ENCODE measurements at places on chromosomes 6 and 20.
A peak's percentile ranks its signal among the peaks of the same experiment; 100 is the strongest.

- no peak for DNase-seq
Measured at GRCh38 chr6:3341467-3341866, 82.7 kb downstream of the PSMG4 start.

DNA sequence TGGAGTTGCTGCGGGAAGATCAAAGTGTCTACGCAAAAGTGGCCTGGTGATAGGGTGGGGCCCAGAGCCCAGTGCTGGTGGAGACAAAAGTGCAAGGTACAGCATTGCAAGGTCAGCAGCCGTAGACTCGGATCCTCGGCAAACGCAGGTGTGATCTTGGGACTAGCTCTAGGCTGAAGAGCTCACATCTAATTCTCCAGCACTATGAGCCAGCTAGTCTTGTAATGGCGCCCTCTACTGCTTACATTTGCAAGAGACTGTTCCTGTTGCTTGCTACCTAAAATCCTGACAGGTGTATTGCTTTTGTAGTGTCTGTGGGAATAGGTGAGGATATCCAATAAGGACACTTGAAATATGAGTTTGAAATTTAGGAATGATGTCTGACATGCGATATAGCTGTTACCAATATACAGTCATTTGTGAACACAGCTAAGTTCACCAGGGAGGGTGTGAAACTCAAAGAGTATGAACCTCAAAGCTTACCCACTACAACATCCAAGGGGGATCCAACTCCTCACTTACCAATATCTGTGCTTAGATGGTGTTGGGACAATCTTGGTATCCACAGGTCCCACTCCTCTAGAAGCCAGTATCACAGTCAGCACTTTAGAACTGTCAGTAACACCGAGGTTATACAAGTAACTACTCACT is 58.4 kb downstream of the PDE7B start:
- no peak for DNase-seq

DNA sequence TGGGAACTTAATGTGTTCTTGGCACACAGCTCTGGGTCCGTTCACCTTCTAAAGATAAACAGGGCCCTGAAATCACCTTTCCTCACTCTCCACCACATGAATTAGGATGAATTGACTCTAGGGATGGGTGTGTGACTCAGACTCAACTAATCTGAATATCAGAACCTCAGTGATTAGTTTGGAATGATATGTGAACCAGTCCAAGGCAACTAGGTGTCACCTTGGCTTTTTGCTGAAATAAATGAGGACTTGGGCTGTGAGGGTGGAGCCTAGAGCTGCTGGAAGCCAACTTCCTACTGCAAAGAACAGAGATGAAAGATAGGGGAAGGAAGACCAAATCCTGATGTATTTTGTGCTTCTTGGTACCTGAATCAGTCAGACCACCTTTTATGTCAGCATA is 132.0 kb upstream of the RNF24 start:
- no peak for DNase-seq

DNA sequence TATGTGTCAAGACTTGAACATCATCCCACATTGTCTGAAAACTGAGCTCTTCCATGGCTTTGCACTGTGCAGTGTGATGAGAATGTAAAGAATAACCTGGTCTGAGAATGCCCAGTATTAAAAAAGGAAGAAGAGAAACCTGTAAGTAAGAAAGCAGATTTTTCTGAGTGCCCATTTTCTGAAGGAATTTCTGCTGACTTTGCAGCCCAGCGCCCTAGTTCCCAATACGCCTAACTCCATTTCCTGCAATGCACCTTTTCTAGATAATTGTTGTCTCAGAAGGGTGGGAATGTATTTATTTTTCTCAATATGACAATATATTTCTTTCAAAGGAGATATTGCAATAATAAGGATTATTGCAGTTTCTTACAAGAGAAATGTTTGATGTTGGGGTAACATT is 231.5 kb downstream of the HAO1 start:
- DNase-seq = no peak

GRCh38 chr6:155396605-155397004 is 59.0 kb downstream of the NOX3 start:
- no peak for DNase-seq

DNA sequence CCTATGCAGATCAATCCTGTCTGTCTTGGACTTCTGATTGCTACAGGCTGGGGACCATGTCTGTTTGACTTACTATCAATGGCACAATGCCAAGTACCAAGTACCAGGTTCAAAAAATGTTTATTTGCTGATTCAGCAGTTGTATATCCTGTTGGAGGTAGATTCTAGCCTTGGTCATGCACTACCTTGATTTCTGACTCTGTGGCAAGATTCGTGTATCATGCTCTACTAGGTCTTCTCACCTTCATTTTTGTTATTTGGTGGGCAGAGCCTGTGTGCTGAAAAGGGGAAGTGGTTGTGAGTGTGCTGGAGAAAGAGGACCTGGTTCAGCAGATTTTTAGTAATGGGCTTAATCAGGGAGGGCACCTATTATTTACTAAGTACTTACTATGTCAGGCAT is 192.4 kb upstream of the MYLIP start:
- no peak for DNase-seq

DNA sequence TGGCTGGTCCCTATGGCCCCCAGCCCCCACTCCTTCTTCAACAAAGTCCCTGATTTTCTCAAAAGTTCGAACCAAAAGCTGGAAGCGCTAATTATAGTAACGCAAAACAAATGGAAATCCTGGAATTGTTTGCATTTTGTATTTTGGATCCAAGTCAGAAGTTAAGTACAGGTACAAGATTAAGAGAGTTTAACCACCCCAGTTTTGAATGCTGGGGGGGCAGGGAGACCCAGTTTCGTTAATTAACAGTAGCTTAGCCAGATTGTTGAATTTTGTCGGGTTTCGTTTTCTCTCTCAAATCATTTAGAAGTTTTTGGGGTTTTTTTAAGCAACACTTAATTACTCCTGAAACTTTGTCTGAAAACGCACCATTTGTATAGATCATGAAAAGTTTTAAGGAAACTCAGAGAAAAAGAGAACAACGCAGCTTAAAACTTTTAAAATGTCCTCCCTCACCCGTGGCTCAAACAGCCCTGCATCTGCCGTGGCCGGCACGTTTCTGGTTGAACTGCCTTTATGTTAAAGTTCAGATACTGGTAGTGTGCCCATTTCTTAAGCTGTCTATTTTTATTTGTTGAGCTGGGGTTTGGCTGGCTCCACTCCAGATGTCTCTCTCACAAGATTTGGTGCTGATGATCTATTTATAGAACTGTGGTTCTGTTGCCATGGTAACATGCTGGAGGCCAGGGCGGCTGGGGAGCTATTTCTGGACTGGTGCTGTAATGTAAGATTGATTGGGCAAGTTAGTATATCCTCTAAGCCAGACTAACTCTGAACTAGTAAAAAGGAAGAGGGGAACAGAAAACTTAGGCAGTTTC is 55.0 kb downstream of the GNAS start:
- DNase-seq = peak; percentile 51

DNA sequence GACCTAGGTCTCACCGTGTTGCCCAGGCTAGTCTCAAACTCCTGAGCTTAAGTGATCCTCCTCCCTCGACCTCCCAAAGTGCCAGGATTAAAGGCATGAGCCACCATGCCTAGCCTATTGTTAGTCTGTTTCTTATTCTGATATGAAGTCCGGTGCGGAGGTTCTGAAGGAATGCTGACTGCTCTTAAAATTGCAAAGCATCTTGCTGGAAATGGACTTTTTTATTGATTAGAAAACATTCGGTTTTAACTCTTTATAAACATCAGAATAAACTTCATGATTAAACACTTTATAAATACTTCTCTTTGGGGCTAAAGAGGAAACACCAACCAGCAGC is 3.2 kb downstream of the TNFAIP3 start:
- no peak for DNase-seq

DNA sequence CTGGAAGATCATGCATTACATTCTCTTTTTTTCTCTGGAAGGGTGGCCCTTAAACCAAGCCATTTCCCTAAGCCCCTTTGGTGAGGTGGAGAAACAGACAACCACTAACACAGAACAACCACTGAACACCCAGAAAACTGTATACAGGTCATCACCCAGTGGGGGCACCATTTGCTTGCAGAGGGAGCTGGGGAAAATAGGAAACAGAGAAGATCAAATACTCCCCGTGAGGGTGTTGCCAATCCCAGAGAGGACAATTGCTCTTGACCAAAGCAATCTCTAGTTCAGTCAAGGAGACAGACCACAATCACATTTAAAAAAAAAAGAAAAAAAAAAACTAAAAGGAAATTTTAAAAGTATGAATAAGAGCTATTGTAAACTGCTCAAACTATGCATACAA is 865 bp upstream of the DAAM2 start:
- DNase-seq = no peak

All from epithelial cell of prostate (primary cell).